ENCODE measurements at places on chromosomes 1 and 21.

GRCh38 chr1:53293123-53293522 lies 34.7 kb downstream of the LRP8 start:
- DNase-seq = no peak

DNA sequence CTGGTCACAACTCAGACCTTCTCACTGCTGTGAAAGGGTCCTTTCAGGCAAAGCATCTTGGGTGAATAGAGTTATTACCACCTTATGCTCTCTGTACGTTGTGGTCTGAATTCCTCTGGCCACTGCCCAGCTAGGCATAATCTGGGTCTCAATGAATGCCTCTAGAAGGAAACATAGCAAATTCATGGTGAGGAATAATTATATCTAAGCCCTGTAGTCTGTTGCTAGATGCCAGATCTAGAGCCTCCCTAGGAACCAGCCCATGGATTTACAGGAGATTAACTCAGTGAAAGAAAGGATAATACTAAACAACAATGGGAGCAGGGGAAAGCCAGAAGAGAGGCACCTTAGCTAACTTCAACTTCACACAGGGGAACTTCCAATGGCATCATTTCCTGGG lies 2.4 kb upstream of the COL11A1 start:
- no peak for DNase-seq

GRCh38 chr1:203537806-203538464 lies 44.0 kb downstream of the OPTC start:
- DNase-seq = no peak

GRCh38 chr1:207431508-207431907 lies 22.6 kb upstream of the CR2 start:
- no peak for DNase-seq

GRCh38 chr21:45412909-45413611 lies 8.1 kb downstream of the COL18A1 start:
- DNase-seq = no peak

- no peak for DNase-seq
These were observed 37.0 kb upstream of the TENT5B start for GRCh38 chr1:27049607-27050006.

GRCh38 chr1:167273027-167273800 lies 52.5 kb downstream of the POU2F1 start:
- DNase-seq = no peak

DNA sequence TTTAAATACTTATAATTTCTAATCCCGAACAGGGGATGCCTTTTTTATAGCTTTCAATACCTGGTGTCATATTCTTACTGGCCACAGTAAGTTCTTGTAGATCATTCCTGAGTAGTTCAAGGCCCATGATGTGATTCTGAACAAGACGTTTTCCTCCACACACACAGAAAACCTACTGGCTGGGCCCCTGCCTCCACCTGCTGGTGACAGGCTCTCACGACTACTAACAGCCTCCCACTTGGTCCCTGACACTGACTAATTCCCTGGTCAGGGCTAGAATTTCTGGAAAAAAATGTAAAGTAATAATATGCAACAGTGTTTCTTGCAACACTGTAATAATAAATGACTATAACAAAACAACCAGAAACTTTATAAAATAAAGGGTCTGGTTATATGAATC lies 50.4 kb upstream of the RIPK4 start:
- no peak for DNase-seq

DNA sequence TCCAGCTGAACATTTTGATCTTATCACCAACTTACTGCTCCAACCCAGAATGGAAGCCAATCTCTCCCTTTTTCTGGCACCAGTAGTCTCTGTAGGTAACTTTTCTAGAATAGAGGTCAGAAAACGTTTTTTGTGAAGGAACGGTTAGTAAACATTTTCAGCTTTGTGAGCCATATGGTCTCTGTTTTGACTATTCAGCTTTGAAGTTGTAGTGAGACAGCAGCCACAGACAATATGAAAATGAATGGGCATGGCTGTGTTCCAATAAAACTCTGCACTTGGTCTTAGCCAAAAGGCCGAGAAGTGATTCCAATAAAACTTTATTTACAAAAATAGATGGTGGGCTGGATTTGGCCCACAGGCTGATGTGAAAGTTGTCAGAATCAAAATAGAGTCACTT lies 28.9 kb downstream of the MAP10 start:
- DNase-seq = no peak

DNA sequence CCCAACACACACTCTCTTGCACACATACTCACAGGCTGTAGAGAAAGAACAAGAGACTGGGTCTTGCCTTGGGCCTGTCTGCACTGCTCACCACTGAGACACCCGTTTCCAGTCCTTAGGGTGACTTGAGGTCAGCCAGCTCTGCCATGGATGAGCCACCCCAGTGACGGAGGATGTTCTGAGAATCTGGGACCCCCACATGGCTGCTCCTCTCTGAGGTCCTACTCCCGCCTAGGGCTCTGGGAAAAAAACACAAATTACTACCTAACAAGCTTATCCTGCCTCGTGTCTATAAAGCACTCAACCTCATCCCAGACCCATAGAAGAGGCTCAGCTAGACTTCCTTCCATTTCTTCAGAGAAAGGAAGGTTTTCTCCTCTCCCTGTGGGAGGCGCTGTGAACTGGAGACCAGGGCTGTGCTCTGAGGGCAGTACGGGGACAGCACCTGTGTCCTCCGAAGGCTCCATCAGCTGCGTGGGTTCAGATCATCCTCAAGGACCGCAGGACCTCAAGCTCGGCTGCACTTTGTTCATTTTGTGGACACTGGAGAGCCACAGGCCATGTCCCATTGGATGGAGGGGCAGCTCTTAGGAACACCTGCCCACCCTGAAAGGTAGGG lies 4.3 kb upstream of the CLEC20A start:
- DNase-seq = no peak

DNA sequence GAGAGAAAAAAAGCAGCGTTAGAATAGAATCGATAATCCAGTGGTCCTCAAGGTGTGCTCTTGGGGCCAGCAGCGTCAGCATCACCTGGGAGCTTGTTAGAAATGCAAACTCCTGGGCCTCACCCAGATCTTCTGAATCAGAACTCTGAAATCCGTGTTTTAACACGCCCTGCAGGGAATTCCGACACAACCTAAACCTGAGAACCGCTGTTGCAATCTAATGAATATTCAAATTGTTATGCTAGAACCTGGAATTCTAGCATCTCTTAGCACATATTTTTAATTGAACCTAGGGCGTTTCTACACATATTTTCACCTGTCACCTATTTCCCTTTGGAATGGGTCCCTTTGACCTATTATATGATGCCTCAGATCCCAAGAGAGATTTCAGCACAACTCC lies 175.7 kb downstream of the PSMG1 start:
- DNase-seq = no peak

- DNase-seq = no peak
These were observed 19.7 kb downstream of the STPG1 start for GRCh38 chr1:24393892-24394291.

DNA sequence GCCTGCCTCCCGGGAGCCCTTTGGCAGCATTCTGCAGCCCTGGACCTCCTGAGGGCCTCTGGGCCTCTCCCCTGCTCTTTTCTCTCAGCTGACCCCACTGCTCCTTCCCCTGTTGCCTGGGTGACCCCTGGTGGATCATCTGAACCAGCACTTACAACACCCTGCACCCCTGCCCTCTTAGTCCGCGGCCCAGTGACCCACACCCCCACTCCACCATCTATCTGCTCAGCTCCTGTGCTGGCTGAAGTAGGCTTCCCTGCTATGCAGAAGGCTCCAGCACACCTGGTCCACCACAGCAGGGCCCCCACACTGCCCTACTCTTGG lies 74.0 kb downstream of the DMRTA2 start:
- DNase-seq = no peak

GRCh38 chr1:246106342-246106763 lies 400.7 kb downstream of the SMYD3 start:
- DNase-seq = no peak

GRCh38 chr1:32772281-32773017 lies 44.7 kb downstream of the YARS1 start:
- DNase-seq = no peak

- no peak for DNase-seq
These were observed 109.9 kb downstream of the KIAA0319L start for GRCh38 chr1:35447278-35447677.

- no peak for DNase-seq
These were observed 5.6 kb upstream of the DDOST start for GRCh38 chr1:20666804-20667203.

DNA sequence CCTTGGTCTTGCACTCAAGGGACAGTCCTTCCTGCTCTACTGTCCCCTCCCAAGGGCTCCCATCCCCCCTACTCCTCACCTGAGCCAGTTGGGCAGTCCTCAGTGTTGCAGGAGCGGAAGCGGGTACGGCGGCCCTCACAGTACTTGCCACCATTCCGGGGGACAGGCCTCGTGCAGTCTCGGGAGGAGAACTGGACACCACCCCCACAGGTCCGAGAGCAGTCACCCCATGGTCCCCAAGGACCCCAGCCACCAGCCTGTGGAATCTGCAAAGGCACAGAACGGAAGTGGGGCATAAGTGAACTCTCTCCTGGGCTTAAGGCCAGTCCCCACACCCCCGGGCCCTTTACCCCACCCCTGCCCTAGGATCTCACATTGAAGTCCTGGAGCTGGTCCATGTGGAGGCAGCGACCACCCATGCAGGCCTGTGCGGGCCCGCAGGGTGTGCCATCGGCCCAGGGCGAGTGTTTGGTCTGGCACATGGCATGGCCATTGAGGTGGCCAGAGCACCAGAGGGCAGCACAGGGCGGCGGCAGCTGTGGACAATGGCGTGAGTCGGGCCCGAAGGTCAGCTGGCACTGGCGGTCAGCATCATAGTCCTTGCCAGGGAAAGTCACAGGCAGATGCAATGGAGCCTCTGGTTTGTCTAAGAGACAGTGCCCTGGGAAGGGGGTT lies 5.2 kb downstream of the ADAMTS4 start:
- no peak for DNase-seq

DNA sequence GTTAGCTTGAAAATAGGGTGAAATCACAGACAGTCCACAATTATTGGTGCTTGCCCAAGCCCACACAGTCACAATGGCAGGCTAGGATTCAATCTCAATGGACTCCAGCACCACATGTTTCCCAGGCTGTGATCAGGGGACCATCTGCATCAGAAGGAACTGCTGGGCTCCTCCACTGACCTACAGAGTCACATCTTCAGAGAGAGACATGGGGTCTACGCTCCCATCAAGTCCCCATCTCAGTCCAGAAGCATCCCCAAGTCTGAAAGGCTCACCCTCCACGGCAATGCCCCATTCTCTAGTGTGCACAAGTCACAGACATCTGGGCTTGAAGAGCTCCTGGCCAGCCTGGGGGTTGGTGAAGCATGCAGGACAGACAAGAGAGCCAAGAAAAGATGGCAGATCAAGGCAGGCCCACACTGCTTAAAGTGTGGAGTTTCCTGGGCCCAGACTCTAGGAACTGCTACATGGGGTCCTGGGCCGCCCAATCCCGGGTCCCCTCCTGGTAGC lies 262.5 kb downstream of the NPHP4 start:
- DNase-seq = no peak

GRCh38 chr1:171754353-171754705 lies 12.5 kb upstream of the VAMP4 start:
- DNase-seq = no peak

DNA sequence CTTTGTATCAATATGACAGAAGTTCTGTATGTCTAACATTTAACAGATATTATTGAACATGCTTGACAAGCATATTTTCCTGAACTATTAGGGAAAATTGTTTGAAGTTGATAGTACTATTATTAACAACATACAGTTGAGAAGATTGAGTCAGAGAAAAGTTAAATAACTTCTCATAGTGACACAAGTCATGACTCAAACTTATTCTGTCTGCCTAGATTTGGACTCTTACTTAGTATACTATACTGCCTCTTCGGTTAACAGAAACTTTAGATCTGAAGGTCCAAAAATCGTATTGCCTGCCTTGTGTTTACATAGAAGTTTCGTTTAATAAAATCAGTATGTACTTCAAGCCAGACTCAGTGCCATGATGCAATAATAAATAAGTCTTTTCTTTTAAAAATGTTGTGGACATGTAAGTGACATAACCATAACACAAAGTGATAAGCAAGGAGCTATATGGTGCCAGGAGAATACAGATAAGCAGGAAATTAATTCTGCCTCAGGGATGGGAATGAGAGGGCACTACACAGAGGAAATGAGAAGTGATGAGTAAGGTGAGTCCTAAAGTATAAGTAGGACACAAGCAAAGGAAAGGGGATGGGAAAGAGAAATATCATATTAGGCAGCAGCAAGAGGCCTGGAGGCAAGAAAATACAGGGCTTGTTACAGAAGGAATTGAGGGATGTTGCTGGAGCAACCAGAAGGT lies 48.1 kb downstream of the LHX9 start:
- no peak for DNase-seq

DNA sequence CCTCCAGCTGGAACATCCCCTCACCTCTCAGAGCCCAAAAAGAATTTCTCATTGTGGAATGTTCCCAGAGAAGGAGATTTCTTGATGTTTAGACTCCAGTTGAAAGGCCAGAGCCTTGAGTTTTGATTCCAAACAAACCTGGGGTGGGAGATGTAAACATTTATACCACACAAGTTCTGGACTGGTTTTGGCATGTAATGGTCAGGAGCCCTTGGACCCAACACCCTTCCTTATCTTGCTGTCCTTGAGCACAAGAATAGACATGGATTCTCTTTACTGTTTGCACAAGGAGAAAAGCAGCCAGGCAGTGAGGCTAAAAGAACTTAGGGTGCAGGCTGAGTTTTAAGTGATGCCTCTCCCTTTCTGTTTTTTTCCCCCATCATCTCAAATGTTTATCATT lies 4.5 kb downstream of the RHBG start:
- no peak for DNase-seq

GRCh38 chr21:15152591-15152990 lies 87.8 kb upstream of the NRIP1 start:
- no peak for DNase-seq

DNA sequence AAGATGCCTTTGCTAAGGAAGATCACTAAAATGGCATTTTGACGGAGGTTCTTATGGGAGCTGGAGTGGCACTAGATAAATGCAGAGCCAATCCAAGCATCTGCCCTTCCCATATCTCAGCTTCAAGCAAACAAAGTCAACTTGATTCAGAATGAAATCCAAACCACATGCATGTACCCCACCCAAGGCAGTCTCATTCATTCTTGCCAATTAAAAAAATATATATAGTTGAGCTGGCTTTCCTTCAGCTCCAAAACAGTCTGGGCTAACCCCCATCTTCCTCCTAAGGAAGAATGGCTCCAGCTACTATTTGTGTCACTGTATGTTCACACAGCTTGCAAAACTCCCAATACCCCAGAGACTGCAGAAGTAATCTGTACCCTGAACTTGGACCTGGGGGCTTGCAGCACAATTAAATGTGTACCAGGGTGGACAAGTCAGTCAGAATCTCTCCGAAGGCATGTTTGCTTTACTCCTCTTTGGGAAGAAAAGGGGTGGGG lies 35.4 kb downstream of the GPR3 start:
- DNase-seq = no peak

GRCh38 chr1:103341377-103341880 lies 184.1 kb upstream of the RNPC3 start:
- no peak for DNase-seq

GRCh38 chr1:228515200-228515834 lies 28.1 kb downstream of the RNF187 start:
- DNase-seq = peak; percentile 54

DNA sequence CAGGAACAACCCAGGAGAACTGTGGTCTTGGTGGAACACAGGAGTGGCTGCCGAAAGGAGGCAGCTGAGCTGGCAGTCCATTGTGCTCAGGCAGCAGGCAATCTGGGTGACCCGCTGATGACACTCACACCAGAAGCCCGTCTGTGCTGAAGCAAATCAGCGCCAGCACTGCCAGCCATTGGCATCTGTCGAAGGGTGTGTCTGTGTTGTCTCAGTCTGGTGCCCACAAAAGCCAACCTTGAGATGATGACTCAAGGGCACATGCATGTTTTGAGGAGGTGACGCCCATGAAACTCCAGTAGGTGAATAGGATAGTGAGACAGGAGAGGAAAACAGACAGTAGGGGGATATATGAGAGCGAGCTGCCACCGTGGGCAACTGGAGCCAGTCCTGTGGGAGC lies 167.3 kb downstream of the KAZN start:
- DNase-seq = no peak
